Caco-2 (cell line): ENCODE measurements at places on chromosomes 5 and 9.
A peak's percentile ranks its signal among the peaks of the same experiment; 100 is the strongest.

DNA sequence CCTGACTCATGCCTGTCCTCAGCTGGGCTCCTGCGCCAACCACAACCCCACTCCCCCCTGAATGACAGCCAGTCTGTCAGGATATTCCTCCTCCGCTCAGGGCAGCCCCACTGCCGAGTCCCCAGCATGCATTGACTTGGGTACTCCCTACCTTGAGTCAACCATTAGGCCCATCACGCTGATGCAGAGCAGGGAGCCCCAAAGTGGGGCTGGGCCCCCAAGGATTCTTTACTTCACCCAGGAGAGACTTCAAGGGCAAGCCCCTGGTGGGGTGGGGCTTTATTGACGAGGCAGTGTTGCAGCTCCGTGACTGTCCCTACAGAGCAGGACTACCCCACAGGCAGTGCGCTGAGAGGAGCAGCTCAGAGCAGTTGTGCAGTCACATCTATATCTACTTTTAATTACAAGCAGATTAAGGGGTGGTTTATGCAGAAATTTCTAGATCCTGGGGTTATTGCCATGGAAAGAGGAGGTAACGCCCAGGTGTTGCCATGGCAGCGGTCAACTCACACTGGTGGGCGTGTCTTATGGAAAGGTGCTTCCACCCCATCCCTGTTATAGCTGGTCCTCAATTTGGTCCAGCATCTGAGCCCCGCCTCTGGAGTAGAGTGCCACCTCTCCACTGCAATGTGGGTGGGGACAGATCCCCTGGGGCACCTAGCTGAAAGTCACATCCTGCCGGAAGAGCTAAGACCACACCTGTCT, 32.1 kb upstream of the FCN1 start:
- no peaks in the 10 kb centered on the region for H3K36me3 ChIP-seq
- H3K4me3 ChIP-seq, result no peak overlapping the region
- no peaks in the 10 kb centered on the region for H3K27me3 ChIP-seq
- H3K27ac ChIP-seq, result no peak overlapping the region

GRCh38 chr9:75358846-75359245, 270.5 kb downstream of the OSTF1 start:
- H3K4me1 ChIP-seq, result no peaks in the 10 kb centered on the region
- DNase-seq, result no peak
- H3K27me3 ChIP-seq, result no peaks in the 10 kb centered on the region

DNA sequence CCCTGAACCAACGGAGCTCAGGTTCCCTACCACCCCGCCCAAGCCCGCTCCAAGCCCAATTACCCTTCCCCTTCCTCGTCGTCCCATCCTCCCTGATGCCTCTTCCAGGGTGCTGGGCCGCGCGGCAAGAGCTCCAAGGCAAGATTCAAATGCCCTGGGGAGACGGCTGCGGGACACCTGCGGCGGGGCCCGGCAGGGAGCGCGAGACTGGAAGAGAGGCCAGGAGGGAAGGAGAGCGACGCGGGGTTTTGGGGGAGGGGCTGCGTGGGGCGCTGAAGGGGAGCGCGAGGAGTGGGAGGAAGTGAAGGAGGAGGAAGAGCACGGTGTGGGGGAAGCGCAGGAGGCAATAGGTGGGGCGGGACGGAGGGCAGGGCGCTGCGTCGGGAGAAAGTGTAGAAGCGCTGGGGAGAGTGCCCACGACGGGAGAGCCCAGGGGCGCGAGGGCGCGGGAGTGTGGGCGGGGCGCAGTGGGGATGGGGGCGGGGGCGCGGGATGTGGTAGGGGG, 975 bp upstream of the NXNL2 start:
- H3K27me3 ChIP-seq, result no peaks in the 10 kb centered on the region
- H3K4me3 ChIP-seq, result peak overlapping the region; percentile 65
- peak overlapping the region; percentile 63 for H3K27ac ChIP-seq
- peaks cover 10% of the 10 kb centered on the region; the same call in 1 of the 2 replicates for H3K4me1 ChIP-seq
- peak; percentile 57 for DNase-seq

DNA sequence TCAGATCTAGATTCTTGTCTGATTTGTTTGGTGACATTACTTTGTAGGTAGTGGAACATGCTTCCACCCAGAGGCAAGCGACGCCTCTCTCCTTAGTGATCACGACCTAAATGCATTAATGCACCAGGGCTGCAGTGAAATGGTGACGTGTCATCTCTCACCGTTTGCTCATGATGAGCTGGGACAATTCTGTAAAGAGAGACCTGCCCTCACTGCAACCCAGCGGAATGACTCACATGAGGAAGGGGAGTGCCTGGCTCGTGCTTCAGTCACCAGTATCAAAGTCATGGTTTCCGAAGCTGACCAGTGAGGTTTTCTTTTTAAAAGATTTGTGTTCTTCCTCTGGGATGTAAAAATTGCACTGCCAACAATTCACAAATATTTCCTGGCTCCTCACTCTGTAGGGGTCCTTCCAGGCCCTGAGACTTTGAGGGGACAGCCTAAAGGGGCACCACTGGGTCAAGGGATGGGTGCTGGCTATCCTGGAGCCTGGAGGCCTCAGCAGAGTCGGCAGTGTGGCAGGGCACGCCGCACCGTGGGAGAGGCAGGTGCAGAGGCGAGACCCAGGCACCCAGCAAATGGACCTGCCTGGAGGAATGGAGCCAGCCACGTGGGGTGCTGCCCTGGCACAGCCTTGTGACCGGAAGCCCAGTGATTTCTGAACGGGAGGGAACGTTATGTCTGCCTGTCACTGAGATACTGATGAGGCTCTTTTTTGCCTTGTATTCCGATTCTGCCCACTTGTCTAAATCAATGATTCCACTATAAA, 17.3 kb downstream of the QSOX2 start:
- H3K27ac ChIP-seq, result no peak overlapping the region
- DNase-seq, result no peak
- no peaks in the 10 kb centered on the region for H3K27me3 ChIP-seq
- H3K36me3 ChIP-seq, result peaks cover 8% of the 10 kb centered on the region
- no peaks in the 10 kb centered on the region for H3K4me1 ChIP-seq
- no peak overlapping the region for H3K4me3 ChIP-seq

DNA sequence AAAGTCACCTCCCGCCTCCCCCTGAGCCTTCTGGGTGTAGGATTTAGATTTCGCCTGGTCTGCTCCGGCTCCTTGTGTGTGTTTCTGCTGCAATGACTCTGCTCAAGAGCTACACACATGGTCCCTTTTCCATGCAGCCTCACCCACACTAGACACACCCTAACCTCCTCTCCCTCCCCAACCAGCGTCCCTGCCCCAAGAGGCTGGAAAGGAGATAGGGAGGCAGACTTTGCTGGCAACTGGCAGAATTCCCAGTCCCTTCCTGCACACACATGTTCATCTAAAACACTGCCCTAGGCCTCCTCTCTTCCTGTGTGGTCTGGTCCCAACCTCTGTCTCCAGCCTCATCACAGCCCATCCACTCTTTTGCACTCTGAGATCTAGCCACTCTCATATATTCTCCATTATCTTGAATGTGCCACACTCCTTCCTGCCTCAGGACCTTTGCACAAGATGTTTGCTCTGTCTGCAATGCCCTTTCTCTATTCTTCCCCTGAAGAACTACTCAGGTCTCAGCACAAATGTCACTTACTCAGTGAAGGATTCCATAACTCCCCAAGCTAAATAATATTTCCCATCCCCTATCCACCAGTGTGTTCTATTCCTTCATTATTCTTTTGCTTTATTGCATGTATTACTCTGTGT, 253.8 kb downstream of the CDK5RAP2 start:
- no peak overlapping the region for H3K27ac ChIP-seq
- no peaks in the 10 kb centered on the region for H3K4me1 ChIP-seq

- H3K27me3 ChIP-seq, result no peaks in the 10 kb centered on the region
- no peaks in the 10 kb centered on the region for H3K36me3 ChIP-seq
- H3K27ac ChIP-seq, result no peak overlapping the region
- no peaks in the 10 kb centered on the region for H3K4me1 ChIP-seq
- H3K4me3 ChIP-seq, result no peak overlapping the region
Measured at GRCh38 chr5:82072138-82072537, 100.3 kb downstream of the ATG10 start.

DNA sequence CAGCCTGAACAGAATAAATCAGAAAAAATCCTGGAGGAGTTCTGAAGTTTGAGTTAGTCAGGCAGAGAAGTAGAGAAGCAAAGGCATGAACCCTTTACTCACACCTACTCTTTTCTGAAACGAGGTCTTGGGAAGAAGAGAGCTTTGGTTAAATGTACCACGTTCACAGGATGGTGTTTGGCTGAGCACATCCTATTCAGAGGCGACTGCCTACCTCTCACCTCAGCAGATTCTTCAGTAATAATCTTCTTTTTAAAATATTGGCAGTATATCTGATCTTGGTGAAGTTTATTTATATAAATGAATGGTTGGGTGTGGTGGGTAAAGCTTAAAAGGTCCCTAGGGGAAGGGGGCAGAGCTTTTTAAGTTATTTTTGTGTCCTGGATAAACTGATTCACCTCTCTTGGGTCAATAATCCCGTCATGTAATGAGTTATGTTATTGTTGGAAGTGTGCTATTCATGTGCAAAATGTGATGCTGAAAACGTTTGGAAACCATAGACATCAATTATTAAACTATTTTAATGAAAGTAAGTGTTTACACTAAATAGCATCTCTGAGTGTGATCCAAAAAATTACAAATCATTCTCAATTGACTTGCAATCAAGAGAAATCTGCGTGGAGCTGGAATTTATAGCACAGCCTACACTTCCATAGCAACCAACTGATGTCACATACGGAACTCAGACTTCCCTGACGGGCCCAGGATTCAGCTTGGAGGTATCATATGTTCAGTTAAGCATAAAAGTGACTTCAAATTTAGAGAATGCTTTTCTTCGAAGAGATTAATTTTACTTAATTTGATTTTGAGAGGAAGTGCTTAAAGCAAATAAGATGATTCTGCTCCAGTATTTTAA, 94.3 kb upstream of the EQTN start:
- no peak overlapping the region for H3K4me3 ChIP-seq
- H3K27me3 ChIP-seq, result no peaks in the 10 kb centered on the region
- H3K36me3 ChIP-seq, result no peaks in the 10 kb centered on the region
- peaks cover 24% of the 10 kb centered on the region for H3K4me1 ChIP-seq
- no peak for DNase-seq
- H3K27ac ChIP-seq, result no peak overlapping the region
